ENCODE measurements at places on chromosomes 4 and X.

GRCh38 chrX:65601530-65602220, 65.8 kb upstream of the MSN start:
- no peak for DNase-seq

DNA sequence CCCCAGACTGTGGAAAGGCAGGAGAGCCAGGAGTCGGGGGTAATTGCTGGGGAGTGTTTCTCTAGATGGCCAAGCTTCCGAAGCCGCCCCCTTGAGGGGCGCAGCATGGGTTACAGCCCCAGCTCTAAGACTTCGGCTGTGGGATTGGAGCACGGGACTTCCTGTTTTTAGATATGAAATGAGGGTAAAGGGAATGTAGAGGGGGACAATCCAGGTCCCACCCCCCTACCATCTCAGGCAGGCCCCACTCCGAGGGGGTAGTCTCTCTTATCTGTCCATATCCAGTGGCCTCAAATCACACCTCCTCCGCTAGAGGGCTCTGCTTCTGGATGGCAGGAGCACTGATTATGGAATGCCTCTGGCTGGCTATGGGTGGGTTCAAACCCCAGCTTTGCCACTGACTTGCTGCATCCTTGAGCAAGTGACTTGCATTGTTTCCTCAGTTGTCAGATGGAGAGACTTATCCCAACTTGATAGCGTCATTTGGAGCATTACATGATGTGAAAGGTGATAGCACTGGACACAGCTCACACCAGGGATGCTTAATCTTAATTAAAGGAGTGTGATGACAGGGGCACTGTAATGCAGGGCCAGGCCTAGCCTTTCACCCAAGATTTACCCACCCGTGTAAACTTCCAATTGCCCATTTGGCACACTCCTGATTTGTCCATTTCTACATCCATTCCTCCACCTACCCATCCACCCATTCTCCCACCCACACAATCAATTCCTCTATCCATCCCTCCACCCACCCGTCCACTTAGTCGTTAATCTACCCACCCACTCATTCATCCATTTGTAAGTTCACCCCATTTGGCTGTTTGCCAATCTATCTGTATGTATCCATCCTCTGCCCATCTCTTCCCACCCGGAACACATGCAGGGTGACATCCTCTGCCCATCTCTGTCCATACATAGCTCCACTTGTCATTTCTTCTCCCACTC, 848 bp upstream of the KCND1 start:
- no peak for DNase-seq

DNA sequence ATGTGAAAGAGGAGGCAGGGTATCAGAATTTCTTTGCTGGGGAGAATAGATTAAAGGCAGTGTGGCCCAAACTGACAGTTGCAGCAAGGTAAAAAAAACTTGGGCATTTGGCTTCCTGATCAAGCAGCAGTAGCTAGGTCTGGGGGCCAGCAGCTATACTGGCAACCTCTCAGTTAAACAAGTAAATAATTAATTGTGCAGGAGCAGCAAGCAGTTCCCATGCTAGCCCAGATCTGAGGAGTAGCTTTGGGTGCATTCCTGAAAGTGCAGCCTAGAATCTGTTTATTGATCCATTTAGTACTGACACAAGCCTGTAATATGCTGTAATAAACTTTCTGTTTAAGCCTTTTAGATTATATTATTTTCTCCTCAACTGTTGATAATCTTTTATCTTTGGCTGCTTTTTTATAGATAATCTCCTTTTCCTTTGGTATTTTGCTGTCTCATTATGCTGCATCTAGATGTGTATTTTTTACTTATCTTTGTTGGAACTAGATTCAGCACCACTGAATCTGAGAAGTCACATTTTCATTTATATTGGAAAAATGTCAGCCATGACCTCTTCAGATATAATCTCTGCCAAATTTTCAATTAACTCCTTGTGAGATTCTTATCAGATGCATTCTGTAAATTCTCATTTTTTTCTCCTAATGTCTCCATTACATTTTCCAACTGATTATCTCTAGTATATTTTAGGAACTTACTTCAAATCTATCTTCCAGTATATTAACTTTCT, 276.3 kb downstream of the STPG2 start:
- DNase-seq: no peak

DNA sequence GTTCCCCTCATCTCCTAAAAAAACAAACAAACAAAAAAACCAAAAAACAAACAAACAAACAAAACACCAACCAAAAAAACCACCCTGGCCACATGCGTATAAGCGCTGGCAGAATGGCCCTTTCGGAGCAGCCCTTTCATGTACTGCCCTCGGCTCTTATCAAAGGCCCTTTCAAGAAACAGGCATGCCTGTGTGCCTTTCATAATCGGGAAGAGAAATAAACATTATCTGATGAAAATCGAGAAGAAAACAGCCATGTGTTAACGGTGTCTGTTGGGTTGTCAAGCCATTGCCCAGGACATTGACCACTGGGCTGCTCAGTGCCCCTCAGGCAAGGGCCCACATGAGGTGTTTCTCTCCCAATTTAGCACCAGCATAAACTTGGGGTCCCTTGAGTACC, 68.3 kb downstream of the PJA1 start:
- no peak for DNase-seq

GRCh38 chrX:50098241-50098640, 102.6 kb downstream of the AKAP4 start:
- no peak for DNase-seq

DNA sequence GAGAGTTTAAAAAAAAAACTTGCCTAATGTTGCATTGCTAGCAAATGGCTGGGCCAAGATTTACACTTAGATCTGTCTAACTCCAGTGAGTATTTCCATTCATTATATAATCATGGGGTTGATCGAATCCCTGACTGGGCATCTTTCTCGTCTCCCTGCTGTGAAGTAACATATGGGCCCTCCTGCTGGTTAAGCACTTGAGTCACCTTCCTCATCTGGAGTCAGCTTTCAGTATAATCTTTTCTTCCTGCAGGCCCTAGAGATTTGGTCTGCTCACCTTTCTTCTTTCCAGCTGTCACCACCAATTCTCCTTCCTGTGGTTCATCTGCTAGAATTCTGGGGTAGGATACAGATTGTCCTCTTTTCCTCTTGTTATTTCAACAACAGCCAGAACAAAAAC, 41.6 kb downstream of the TIGD2 start:
- DNase-seq: no peak

- DNase-seq: no peak
These were observed 20.1 kb downstream of the FBXO8 start for GRCh38 chr4:174263445-174263736.

DNA sequence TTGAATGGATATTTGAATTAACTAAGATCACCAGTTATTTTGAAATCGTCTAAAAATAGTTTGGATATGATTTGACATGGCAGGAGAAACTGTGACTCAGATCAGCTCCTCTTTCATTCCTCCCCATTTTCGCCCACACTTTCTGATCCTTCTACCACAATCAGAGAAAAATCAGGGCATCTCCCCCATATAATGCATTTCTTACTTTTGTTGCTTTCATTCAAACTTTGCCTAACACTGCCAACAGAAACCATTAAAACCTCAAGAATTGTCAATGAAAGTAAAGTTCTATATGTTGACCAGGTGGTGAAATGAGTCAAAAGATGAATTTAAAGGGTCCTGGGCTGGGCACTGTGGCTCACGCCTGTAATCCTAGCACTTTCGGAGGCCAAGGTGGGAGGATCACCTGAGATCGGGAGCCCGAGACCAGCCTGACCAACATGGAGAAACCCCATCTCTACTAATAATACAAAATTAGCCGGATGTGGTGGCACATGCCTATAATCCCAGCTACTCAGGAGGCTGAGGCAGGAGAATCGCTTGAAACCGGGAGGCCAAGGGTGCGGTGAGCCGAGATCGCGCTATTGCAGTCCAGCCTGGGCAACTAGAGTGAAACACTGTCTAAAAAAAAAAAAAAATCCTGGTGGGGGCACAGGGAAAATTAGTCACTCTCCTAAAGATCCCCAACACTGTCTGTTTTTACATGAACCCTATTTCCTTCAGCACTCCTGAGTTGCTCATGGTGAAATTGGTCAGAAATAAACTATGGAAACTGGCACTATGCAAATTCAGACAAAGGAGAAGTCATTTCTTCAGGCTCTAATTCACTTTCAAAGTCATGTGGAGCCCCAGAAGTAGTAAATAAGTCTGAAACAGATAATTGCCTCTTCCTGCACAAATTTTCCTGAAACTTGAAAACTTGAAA, 122.8 kb upstream of the NOCT start:
- no peak for DNase-seq

GRCh38 chr4:120209706-120210105, 143.1 kb upstream of the MAD2L1 start:
- no peak for DNase-seq

GRCh38 chr4:55765070-55765469, 54.5 kb upstream of the EXOC1L start:
- DNase-seq: no peak

GRCh38 chr4:41728573-41728913, 20.0 kb downstream of the PHOX2B start:
- no peak for DNase-seq

DNA sequence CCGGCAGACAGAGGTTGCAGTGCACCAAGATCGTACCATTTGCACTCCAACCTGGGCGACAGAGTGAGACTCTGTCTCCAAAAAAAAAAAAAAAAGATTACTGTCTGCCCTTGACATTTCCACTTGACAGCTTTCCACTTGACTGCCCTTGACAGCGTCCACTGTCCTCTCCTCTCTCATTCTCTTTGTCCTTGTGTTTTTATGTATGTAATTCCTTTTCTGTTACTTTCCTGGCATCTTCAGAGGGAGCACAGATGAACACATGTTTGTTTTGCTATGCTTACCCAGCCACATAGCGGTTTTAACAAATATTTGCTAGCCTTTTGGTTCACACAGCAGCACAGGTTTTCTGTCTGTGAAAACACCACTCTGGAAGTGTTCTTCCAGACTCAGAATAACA, 26.2 kb downstream of the SYAP1 start:
- no peak for DNase-seq

- DNase-seq: peak; percentile 56
These were observed 163.8 kb downstream of the AFF2 start for GRCh38 chrX:148664171-148664570.

- no peak for DNase-seq
These were observed 106.7 kb upstream of the PRKX start for GRCh38 chrX:3820167-3820566.

- DNase-seq: no peak
These were observed 1779.1 kb downstream of the STIM2 start for GRCh38 chr4:28639747-28640146.

GRCh38 chrX:131308980-131309379, 19.9 kb upstream of the IGSF1 start:
- no peak for DNase-seq

- no peak for DNase-seq
These were observed 62.2 kb upstream of the FAM241A start for GRCh38 chr4:112082954-112083586.

DNA sequence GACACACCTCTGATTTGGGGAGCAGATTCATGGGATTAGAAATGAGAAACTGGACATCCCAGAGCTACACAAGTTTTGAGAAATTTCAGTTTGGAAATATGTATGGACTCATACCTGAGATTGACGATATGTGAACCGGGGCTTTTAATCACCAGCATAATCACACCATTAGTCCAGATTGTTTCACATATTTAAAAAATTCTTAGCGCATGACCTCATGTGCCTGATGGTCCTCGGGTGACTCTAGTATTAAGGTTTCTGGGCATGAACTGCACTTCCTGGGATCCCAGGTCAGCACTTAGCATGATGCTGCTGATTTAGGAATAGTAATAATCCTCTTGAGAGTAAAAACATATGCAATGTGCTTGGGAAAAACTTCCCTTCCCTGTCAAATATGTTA, 91.9 kb upstream of the BCOR start:
- no peak for DNase-seq

- no peak for DNase-seq
These were observed 34.4 kb downstream of the AGTR2 start for GRCh38 chrX:116204932-116205331.

DNA sequence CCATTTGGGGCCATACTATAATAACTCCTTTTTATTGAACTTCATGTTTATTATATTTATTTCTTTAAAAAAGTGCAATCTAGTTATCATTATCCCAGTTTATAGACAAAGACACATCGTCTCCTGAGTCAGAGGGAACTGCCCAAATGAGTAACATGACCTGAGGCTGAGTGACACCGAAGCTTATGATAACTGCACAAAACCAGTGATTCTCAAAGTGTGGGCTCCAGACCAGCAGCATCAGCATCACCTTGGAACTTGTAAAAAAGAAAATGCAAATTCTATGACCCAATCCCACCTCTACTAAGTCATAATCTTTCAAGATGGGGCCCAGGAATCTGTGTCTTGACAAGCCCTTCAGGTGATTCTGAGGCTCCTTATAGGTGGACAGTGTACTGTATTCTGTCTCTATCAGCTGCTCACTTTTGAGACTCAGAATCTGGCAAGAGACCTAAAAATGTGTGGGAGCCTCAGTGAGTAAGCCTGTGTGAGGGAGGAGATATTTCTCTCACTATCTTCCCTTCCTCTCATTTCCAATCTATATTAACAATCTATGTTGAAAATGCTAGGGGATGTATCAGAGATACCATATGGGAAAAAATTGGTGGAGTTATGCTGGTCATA, 147.0 kb downstream of the PACRGL start:
- no peak for DNase-seq

DNA sequence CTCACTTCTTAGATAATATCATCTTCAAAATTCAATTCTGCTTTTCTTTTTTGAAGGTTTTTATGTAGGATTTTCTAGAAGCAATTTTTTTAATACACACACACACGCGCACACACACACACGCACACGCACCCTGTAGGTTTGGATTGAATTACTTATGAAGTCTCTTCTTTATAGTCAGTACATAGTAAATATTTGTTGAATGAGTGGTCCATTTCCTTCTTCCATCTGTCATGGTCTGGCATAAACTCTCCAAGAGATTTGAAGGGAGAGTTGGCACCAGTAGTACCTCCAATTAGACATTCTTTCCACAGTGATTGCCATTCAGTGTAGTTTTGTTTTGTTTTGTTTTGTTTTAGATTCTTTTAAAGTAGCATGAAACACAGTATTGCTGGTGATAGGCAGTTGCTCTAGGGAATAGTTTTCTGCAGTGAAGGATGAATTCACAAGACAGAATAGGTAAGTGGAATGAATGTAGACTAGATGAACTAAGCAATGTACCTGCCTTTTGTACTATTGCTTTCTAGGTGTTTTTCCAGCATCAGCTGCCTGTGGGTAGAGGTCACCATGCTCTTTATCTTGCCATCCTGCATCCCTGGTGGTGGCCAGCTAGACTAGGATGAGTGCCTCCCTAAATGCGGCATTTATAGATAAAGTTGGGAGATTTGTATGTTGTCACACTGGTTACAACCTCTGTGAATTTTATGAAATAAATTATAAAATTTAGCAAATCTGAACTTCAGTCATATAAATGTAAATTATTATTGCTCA, 20.5 kb downstream of the PDLIM5 start:
- no peak for DNase-seq

- DNase-seq: no peak
These were observed 29.3 kb downstream of the CXorf58 start for GRCh38 chrX:23937100-23937499.

- no peak for DNase-seq
These were observed 13.4 kb downstream of the P2RY10 start for GRCh38 chrX:78958419-78959116.
